Ureter (tissue), 1 donor: ENCODE measurements at places on chromosomes 12 and 14. TPM values are rescaled to one million over a fixed set of nuclear protein-coding genes. Genes with fewer than 3 reads are reported as not detected.

Gene CLEC12A
- 2.3 TPM for total RNA-seq

Gene CRIP1
- total RNA-seq: 127 TPM

Gene COX8C
- total RNA-seq: not detected

Gene NFATC4
- total RNA-seq: 67.2 TPM

Gene GPR84
- 0.34 TPM for total RNA-seq

Gene PROX2
- 0.13 TPM for total RNA-seq

Gene RNASE13
- total RNA-seq: not detected

Gene TC2N
- total RNA-seq: 119 TPM

Gene ADAM20
- 2.8 TPM for total RNA-seq

Gene KRT6B
- total RNA-seq: 0.36 TPM

Gene ACVRL1
- 46.8 TPM for total RNA-seq

DNA sequence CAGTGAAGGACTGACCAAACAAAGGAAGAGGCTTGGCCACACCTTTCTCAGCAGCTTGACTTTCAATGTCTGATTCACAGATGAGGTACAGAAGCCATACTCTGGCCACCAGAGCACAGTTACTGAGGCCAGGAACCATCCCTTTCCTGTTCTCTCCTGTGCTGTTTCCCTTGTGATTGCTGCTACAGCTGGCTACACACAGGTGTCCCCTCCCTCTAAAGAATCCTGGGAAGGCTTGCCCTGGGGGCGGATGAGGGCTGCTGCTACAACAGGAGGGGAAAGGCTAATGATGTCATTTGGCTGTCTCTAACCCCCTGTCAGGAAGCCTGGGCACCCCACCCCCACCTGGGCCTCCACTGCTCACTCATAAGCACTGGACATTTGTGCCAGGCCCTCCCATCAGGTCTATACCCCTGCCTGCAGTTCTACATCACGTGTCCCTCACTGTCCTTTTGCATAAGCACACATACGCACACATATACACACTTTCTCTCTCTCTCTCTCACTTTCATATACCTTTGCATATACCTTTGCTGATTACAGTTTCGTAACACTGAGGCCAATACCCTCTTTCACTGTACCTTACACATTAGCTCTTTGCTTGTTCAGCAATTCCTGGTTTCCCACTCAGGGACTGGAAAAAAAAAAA, 41.4 kb downstream of the PRPF40B start:
- no peak for DNase-seq

GRCh38 chr14:44508834-44509233, 1.8 kb upstream of the FSCB start:
- DNase-seq: no peak

- peak; percentile 35 for DNase-seq
These were observed 31.1 kb upstream of the GPR132 start for GRCh38 chr14:105096206-105096875.

DNA sequence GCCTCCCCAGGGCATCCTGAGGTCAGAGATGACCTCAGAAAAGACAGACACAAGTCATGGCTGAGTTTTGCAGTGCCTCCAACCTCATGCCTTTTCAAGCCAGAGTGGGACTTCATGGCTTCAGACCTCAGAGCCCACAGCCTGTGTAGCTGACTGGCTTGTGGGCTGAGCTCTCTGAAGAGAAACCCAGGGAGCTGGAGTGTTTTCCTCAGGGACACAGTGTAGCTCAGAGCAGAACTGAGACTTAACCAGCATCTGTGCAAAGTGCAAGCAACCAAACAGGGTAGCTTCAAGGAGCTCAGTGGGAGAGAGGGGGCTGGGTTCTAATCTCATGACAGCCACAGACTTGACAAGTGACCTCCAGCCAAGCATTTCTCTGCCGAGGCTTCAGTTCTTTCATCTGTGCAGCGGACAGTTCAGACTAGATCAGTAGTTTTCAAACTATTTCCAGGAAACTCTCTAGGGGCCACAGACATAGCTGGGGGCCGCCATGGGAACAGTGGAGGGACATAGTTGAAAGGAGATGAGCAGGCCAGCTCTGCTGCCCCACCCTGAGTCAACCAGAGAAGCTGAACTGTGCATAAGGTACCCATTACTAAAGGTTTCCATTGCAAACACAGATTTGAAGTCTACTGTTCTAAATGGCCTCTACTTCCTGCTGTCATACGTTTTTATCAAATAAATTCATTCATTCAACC, 80.0 kb downstream of the LGMN start:
- no peak for DNase-seq

- no peak for DNase-seq
These were observed 24.9 kb upstream of the C12orf76 start for GRCh38 chr12:110073049-110073831.

DNA sequence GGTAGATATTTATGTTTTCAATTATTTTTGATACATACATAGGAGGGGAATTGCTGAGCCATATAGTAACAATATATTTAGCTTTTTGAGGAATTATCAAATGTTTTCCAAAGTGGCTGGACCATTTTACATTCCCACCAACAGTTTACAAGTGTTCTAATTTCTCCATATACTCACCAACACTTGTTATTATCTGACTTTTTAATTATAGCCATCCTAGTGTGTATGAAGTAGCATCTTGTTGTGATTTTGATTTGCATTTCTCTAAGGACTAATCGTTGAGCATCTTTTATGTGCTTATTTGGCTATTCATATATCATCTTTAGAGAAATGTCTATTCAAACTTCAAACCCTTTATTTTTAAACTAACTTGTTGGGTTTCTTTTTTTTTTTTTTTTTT, 17.2 kb upstream of the HECTD1 start:
- DNase-seq: no peak

DNA sequence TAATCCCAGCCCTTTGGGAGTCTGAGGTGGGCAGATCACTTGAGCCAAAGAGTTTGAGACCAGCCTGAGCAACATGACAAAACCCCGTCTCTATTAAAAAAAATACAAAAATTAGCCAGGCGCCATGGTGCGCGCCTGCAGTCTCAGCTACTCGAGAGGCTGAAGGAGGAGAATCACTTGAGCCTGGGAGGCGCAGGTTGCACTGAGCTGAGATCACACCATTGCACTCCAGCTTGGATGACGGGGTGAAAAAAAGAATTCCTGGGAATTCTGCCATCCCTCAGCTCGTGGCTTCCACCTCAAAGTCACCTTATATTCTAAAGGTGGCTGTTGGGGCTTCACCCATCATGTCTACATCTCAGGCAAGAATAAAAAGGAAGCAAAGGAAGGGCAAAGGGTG, 12.9 kb downstream of the BCL2L14 start:
- DNase-seq: no peak

GRCh38 chr12:128820723-128821432, 2.9 kb downstream of the SLC15A4 start:
- DNase-seq: no peak

DNA sequence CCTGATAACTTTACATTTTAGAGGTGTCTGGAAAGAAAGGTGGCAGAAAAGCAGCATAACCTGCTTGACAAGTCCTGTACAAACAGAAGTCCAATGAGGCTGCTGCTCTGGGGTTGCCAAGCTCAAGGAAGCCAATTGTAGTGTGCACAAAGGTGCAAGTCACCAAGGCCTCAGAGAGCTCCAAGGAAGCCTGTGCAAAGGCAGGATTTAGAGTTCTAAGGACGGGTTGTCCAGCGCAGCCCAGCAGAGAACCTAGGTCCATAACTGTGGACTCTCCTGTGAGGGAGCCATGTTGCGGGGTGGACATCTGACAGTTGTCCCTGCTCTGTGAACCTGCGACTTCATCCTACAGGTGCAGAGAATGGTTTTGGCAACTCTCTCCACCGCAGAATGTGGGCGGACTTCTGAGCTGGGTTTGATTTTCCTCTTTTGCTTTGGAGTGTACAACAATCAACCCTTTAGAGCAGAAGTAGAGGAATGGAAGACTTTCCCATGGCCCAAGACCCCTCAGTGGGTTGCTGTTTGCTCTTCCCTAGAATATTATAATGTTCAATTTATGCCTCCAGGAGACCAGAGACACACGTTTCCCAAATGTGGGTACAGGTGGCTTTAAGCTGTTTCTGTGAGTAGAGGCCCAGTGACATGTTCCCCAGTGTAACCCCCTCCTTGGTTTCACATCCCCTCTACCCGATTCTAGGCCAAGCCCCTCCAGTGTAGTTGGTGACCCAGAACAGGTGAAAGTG, 81.0 kb downstream of the ETV6 start:
- peak; percentile 79 for DNase-seq

GRCh38 chr12:106315523-106315922, 13.0 kb downstream of the TCP11L2 start:
- no peak for DNase-seq

DNA sequence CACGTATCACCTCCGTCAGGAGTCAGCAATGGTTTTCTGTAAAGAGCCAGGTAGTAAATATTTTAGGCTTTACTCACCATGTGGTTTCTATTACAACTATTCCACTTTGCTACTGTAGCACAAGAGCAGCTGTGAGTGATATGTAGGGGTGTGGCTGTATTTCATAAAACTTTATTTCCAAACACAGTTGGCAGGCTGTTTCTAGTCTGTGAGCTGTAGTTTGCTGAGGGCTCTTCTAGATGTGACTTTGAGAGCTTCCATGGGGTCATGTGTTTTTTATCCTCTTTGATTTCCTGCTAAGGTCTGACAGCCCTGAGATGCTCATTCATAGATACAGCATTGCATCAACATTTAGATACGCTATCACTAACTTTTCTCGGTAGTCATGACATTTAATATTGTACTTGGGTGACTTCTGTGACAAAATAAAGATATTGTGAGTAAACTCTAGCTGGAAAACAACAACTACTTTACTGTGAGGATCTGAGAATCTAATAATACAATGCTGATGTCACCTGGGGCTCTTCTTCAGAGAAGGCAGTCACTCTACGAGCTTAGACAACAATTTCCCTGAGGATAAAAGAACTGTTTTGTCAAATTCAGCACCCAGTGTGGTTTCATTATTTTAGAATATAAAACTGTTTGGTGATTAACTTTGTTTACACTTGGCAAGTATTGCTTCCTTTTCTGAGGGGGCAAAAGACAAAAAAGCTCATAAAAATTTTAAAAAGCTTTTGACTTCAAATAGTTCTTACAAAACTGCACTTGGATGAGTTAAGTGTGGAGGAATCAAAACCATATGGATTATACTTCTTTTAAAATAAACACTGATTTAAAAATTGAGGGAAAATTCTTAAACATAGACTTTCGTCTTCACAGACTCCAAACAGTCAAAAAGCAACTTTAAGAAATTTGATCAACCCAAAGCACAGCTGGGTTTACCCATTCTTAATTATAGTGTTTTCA, 231.2 kb upstream of the DCN start:
- DNase-seq: no peak

- DNase-seq: no peak
These were observed 25.4 kb upstream of the SMAGP start for GRCh38 chr12:51295651-51296050.

GRCh38 chr14:54947230-54947629, 44.6 kb upstream of the GCH1 start:
- no peak for DNase-seq

DNA sequence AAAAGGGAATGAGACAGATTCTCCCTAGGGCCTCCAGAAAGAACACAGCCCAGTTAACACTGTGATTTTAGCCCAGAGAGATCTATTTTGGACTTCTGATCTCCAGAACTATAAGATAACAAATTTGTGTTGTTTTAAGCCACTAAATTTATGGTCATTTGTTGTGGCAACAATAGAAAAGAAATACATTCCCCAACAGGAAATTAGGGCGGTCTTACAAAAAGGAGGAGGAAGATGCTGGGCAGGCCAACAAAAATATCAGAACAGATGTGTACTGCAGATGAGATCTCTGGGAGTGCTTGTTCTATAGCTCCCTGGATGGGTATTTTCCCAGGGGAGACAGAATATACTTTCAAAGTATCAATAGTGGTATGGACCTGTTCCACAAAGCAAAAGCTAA, 32.0 kb upstream of the SOCS2 start:
- no peak for DNase-seq

- no peak for DNase-seq
These were observed 20.0 kb downstream of the SLC15A4 start for GRCh38 chr12:128803788-128804187.

DNA sequence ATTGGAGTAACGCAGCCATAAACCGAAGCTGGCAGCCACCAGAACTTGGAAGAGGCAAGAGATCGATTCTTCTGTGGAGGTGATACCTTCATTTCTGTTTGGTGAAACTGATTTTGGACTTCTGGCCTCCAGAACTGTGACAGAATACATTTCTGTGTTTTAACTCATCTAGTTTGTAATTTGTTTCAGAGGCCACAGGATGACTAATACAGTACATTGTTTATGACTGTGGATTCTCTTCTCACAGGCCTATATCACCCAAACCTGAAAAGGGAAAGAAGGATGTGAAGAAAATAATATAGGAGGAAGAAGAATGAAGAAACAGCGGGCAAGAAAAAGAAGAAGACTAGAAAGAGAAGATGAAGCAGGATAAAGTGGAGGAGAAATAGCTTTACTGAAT, 263.8 kb upstream of the DIO2 start:
- no peak for DNase-seq

DNA sequence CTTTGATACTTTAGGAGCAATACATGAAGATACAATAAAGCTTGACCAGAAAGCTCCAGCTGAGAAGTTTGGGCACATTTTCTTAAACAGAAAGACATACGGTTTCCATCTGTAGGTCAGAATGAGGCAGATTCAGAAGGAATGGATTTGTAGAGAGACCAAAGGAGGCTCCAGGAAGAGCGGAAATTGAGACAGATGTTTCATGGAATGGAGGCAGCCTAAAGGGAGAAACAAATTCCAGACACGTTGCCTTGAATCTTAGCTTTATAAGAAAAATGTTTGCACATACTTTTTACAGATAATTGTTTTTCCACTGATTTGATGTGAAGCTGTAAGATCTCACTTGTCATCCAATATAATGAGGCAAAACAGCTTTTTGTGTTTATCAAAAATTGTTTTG, 24.8 kb downstream of the EPYC start:
- DNase-seq: no peak

- no peak for DNase-seq
These were observed 174.4 kb upstream of the TMPO start for GRCh38 chr12:98341026-98341425.

DNA sequence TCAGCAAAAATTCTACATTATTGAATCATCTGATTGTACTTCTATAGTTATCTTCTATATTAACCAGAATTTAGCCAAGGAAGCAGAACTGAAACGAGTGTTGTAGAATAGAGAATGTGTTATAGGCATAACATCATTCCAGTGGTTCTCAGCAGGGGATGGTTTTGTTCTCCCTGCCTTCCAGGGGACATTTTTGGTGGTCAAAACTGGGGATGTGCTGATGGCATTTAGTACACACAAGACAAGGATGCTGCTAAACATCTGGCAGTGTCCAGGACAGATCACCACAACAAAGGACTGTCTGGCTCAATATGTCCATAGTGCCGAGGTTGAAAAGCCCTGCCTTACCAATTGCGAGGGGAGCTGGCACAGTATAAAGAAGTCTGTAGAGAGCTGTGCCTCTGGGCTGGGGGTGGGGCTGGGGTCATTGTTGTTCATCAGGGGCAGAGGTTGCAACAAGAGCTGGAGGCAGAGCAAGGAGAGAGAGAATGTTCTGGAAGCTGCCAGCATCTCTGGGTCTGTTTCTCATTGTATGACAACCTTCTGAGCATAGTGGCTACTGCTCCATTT, 1472.8 kb downstream of the AACS start:
- no peak for DNase-seq

GRCh38 chr14:83196236-83196635, 1662.6 kb upstream of the SEL1L start:
- no peak for DNase-seq
